ENCODE measurements at places on chromosomes 2 and 18.

- DNase-seq = no peak
Measured at GRCh38 chr2:174112073-174112472, 136.3 kb downstream of the OLA1 start.

DNA sequence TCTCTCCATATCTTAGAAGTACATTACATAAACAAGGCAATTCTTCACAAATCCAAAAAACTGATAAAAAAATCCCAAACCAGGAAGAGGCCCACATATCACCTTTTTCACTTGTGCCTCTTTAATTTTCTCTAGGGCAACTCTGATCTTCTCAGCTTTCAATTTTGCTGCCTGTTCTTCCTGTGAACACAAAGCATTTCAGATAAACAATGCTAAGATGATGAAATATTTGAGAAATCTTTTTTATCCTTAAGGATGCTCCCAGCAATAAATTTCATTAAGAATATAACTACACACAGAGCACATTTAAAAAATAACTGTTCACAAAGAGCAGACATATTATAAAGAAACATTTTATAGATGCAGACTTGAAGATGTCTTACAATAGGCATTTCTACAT, 73.4 kb downstream of the RAPH1 start:
- DNase-seq = no peak

DNA sequence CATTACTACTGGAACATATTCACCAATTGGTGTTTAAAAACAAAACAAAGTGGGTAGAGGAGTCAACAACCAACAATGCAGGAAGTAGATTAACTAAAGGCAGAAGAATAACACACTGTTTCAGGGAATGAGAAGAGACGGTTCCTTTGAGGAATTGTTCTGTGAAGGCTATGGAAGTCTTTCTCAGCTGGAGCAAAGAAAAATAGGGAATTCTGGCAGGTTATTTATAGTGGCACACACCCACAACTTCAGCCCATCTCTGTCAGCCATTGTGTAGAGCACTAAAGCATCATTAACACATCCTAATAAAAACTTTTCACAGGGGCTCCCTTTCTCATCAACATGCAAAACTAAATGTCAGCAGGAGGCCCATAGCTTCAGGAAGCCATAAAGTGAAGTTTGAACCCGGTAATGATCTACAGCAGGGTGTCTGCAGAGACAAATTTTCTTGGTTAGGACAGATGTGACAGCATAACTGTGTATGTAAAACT, 113.6 kb downstream of the CDH2 start:
- no peak for DNase-seq

GRCh38 chr2:109402980-109403840, 210.6 kb downstream of the SEPTIN10 start:
- peak; percentile 7 for DNase-seq

DNA sequence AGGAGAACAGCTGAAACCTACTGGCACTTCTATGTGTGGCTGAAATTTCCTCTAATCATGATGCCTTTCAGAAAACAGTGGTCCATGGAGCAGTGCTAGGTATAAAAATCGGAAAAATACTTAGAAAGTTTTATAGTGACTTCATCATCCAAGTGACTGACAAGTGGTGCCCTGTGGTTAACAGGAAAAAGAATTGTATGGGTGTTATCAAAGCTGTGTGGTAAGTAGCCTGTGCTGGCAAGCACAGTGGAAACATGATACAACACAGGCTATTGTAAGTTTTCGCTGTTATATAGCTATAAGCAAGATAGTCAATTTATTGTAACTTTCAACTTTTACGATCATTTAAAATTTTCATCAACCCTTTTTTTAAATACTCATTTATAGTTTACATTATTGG, 1599.7 kb upstream of the ZEB2 start:
- no peak for DNase-seq

GRCh38 chr2:1986598-1986997, 242.3 kb upstream of the PXDN start:
- DNase-seq = no peak

GRCh38 chr2:86822668-86823345, 32.1 kb upstream of the CD8A start:
- DNase-seq = no peak

DNA sequence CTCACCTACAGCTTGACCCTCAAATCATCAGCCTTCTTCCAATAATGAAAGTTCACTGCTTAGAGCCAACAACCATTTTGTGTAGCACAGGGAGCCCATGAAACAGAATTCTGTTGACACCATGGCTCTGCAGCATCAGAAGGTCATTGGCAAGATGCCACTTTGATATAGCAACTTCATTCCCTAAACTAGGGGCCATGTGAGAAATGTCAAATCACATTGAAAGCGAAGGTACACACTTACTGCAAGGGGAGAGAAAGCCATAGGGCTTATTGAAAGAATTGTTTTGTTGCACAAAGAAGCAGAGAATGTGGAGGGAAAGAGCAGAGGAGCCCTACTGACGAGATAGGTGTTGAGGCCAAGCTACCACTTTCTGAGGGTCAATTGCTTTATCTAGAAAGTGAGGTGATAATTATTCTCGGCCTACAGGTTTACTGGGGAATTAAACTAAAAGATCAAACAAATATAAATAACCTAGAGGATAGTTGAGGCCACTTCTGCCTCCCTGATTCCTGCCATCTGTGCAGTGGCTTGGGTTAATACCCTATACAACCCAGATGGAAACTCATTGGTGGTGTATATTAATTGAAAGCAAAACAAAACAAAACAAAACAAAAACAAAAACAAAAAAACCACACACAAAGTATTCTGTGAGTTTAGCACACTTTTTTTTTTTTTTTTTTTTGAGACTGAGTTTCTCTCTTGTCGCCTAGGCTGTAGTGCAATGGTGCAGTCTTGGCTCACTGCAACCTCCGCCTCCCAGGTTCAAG, 5.9 kb upstream of the ABCA12 start:
- DNase-seq = no peak

All from left cardiac atrium (tissue), 4 donors.